ENCODE measurements at places on chromosomes 12 and 14.

DNA sequence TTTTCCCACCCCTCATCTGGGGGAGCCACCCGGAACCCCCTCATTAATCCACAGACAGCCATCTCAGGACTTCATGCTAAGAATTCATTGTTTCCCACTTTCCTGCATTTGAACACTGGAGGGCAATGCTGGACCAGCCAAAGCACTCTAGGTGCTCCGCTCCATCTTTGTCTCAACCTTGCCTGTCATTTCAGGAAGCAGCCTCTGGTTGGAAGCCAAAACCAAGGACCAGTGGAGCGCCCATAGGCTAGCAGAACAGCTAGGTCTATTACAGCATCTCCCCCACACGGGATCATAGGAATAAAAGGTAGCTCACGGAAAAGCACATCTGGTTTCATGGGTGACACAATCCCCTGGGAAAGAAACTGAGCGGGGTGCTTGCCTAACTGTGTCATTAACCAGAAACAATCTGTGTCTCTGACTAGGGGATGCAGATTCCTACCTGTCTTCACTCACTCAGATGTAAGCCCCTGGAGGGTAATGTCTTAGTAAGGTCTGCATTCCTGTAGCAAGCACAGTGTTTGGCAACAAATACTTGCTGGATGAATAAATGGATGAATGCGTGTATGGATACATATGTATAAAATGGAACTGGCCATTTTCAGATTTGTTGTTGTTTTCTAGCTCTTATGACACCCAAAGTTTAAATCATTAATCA, 197.0 kb downstream of the DAD1 start:
- peak; percentile 83 for DNase-seq

DNA sequence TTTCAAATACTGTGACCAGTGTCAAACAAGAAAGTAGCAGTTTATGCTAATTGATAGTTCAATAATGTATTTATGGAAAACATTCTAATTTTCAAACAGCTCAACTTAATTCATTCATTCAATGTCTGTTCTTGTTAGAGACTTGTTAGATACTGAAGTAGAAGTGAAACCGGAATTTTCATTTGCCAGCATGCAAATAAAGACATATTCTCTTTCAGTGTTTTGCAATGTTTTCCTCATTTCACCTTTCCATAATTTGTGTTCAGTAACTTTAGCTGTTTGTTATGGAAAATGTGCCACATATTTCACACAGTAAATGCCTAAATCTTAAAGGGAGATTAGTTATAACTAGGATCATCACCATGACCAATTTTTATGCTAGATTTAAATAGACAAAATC, 21.2 kb downstream of the TAS2R50 start:
- DNase-seq: no peak

DNA sequence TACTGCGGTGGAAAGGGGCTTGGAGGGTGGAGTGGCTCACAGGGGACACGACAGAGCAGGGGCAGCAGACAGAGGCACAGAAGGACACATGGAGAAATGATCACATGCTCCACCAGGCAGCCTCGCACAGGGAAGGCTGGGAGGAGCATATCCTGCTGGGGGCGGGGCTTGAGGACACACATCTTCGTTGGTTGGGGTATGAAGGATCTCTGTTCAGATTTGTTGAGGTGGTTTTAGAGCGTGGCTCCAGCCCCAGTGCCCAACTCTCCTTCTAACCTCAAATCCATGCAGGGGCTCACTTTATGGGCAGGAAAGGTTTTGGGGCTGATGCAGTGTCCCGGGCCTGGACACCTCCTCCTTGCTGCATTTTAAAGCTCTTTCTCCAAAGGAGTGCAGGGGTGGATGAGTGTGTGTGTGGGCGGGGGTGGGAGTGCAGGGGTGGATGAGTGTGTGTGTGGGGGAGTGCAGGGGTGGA, 733 bp upstream of the P3H3 start:
- DNase-seq: peak; percentile 96

DNA sequence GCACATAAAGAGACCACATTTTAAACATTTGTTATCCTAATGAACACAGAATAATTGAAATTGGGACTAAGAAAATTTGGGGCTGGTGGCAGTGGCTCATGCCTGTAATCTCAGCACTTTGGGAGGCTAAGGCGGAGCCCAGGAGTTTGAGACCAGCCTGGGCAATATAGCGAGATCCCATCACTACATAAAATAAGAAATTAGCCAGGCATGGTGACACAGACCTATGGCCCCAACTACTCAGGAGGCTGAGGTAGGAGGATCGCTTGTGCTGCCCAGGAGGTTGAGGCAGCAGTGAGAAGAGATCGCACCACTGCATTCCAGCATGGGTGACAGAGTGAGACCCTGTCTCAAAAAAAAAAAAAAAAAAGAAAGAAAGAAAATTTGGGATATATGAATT, 59.7 kb downstream of the CPM start:
- DNase-seq: no peak

DNA sequence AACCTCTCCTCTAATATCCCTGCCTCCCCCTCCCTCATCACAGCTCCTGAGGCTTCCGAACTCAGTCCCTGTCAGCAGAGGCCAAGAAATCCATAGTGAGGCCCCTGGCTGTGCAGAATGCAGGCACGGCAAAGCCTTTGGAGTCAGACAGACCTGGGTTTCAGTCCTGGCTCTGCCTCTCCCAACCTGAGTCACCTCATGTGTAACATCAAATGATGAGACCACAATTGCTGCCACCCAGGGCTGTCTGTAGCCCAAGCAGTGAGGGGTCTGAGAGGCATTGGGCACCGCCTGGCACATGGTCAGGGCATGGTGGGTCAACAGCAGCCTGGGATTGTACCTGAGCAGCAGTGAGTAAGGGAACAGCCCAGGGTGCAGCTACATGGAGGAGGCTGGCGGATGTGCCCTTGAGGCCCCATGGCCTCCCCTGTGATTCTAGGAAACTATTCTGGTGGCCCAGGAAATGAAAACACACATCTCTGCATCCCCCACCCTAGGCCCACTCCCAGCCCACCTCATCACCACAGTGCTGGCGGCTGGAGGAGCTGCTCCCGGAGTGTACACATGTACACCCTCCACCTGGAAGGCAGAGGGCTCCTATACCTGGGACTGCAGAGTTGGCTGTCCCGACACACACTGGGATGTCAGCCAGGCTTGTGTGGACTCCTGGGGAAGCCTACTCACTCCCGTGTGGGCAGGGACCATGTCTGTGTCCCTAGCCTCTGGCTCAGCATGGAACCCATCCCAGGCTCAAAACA, 7.7 kb downstream of the ANKRD33 start:
- DNase-seq: no peak

- DNase-seq: no peak
Observed at GRCh38 chr14:26934151-26934550, 336.3 kb upstream of the NOVA1 start.

- DNase-seq: peak; percentile 57
Observed at GRCh38 chr12:112116232-112117060, 7.9 kb upstream of the NAA25 start.
